ENCODE measurements at places on chromosomes 16 and 17.

- no peak for DNase-seq
Measured at GRCh38 chr17:35414247-35414646, 18.1 kb downstream of the SLFN12 start.

DNA sequence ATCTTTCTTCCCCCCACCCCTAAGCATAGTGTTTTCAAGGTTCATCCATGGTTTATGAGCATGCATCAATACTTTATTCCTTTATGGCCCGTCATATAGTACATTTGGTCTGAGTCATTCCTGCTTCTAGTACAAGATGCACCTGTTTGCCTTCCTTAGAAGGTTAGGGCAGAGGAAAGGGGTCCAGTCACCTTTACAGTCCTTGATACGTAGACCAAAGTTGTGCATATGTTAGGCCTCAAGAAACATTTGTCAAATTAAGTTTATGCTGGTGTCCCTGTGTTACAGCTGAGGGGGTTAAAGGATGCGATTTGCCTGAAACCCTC, 1.4 kb downstream of the CYB5D2 start:
- DNase-seq, result no peak

DNA sequence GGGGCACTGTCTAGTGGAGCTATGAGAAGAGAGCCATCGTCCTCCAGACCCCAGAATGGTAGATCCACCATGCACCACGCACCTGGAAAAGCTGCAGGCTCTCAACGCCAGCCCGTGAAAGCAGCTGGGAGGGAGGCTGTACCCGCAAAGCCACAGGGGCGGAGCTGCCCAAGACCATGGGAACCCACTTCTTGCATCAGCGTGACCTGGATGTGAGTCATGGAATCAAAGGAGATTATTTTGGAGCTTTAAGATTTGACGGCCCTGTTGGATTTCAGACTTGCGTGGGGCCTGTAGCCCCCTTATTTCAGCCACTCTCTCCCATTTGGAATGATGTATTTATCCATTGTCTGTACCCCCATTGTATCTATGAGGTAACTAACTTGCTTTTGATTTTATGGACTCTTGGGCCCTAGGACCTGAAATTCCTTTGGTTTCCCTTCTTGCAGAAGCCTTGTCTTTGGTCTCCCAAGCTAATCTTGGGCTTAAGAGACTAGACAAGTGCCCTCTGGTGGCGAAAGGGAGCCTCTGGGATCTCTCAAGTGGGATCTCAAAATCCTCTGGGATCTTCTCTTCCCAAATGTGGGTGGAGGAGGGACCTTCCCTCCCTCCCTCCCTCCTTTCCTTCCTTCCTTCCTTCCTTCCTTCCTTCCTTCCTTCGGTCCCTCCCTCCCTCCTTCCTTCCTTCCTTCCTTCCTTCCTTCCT, 58.2 kb upstream of the HAPSTR1 start:
- DNase-seq, result no peak

DNA sequence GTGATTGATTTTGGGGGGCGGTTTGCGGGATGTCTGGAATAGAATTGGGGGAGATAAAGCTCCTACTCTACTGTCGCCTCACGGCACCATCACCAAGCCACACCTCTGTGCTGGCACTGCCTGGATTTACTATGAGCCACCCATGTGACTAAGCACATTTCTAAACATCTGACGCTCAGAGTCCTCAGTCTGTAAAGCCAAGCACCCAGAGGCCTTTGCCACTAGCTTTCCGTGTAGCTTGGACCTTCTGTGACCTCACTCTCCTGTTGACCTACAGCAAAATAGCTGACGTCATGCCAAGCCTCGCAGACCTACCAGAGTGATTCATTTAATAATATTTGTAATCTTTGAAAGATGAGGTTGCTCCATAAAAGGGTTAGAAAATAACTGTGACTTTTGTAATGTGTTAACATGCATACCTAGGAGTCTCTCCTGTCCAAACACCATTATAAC, 38.5 kb upstream of the MYOCD start:
- no peak for DNase-seq

- DNase-seq, result no peak
Measured at GRCh38 chr16:77289331-77289809, 90.2 kb downstream of the SYCE1L start.

DNA sequence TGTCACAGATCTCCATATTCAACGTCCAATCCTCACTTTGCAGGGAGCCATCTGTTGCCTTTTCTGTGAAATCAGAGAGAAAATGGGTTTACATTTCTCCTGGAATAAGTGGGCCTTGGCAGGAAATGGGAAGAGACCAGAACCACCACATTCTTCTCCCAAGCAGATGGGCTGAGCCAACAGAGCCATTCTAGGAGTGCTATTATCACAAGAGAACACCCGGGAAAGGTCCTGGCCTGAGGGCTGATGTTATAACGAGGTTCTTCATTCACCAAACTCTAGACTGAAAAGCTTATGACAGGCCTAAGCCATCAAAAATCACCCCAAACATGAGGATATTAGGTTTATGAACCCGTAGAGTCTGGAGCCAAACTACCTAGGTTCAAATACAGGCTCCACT, 64.7 kb downstream of the TOM1L2 start:
- no peak for DNase-seq

GRCh38 chr17:45408611-45409421, 23.9 kb downstream of the ARHGAP27 start:
- DNase-seq, result no peak

GRCh38 chr16:67150833-67151396, at the start of gene B3GNT9:
B3GNT9 (minus strand) TSS chr16:67150998; CDS start chr16:67150485, 513 bp downstream.
- DNase-seq, result peak; percentile 60

DNA sequence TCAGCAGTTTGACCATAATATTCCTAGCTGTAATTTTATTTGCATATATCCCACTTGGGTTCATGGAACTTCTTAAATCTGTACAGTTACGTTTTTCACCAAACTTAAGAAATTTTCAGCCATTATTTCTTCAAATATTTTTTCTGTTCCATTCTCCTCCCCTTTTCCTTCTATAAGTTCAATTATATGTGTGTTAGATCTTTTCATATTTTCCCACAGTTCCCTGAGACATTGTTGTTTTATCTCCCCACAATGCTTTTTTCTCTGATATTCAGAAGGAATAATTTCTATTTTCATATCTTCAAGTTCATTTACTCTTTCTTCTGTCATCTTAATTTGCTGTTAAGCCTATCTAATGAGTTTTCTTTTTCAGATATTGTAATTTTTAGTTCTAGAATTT, 26.1 kb downstream of the IKZF3 start:
- DNase-seq, result no peak

GRCh38 chr16:49505556-49505955, 132.0 kb downstream of the C16orf78 start:
- DNase-seq, result peak; percentile 50

- DNase-seq, result no peak
Measured at GRCh38 chr17:69809331-69809730, 265.7 kb upstream of the KCNJ16 start.

- no peak for DNase-seq
Measured at GRCh38 chr17:71501711-71502110, 619.1 kb upstream of the SOX9 start.

DNA sequence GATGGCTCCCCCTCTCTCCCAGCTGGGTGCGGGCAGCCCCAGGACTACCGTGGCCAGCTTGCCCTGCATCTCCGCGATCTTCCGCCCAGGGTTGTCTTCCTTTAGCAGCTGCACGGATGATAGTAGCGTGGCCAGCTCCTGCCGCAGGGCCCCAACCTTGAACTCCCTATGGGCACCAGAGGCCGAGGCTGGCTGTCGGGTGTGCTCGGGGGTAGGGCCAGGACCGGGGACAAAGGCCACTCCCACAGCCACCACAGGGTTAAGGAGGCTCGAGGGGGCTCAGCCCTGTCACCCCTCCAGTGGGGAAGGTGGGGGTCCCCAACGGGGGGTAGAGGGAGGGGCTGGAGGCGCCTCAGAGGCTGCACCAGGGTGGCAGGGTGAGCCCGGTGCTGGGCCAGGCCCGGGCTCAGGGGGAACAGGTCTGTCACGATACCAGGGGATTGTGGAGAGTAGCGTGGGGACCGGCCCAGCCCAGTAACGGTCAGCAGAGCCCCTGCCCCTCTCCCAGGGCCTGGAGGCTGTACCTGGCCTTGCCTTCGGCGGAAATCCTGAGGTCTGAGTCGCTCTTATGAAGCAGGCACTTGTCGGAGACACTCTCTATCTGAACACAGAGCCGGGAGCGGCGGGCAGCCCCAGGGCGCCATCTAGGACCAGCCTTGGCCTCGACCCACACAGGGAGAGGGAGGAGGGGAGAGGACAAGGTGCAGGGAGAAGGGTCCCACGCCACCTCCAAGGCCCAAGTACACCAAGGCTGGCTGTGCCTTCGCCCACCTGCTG, 5.2 kb downstream of the PERCC1 start:
- peak; percentile 12 for DNase-seq

DNA sequence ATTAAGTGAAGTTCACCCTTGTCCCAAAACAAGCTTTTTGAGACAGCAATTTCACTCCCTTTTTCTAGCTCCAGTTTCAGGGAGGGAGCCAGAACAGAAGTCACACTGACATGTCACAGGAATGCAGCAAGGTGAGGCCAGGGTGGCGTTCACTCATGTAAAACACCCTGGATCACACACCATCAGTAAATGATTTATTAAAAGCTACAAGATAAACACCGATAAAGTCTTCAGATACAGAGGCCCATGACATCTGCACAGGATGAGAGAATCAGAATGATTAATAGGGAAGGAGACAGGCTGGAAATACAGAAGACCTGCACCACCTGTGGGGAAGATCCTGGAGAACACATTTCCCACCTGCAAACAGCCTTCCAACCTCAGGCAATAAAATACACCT, 77.5 kb upstream of the DYNLRB2 start:
- DNase-seq, result no peak

DNA sequence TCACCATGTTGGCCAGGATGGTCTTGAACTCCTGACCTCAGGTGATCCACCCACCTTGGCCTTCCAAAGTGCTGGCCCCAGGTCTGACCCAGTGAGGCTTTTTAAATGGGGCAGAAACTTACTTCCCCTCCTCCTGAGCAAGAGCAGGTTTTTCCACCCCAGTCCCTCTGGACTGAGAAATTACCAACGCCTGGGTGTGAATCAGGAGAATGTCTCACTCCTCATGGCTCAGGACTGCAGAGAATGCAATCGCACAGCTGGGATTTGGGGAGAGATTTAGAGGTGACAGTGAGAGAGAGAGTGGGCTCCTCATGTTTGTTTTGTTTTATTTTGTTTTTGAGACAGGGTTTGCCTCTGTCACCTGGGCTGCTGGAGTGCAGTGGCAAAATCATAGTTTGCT, 203.6 kb downstream of the RAB11FIP4 start:
- no peak for DNase-seq

DNA sequence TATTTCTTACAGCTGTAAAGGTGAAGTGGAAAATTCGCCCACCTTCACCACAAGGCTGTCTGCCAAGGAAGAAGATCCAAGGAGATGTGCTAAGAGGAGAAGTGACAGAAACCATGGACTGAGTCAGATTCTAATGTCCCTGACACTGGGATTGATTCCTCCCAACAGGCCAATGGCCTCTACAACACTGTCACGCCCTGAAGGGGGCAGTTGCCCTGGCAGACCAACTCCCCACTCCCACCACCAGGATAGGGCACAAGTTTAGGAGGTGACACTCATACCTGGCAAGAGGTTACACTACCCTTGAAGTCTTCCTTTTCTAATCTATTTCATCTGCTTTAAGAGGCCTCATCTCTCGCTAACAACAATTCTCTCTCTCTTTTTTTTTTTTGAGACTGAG, 16.1 kb downstream of the PIP4K2B start:
- DNase-seq, result no peak

DNA sequence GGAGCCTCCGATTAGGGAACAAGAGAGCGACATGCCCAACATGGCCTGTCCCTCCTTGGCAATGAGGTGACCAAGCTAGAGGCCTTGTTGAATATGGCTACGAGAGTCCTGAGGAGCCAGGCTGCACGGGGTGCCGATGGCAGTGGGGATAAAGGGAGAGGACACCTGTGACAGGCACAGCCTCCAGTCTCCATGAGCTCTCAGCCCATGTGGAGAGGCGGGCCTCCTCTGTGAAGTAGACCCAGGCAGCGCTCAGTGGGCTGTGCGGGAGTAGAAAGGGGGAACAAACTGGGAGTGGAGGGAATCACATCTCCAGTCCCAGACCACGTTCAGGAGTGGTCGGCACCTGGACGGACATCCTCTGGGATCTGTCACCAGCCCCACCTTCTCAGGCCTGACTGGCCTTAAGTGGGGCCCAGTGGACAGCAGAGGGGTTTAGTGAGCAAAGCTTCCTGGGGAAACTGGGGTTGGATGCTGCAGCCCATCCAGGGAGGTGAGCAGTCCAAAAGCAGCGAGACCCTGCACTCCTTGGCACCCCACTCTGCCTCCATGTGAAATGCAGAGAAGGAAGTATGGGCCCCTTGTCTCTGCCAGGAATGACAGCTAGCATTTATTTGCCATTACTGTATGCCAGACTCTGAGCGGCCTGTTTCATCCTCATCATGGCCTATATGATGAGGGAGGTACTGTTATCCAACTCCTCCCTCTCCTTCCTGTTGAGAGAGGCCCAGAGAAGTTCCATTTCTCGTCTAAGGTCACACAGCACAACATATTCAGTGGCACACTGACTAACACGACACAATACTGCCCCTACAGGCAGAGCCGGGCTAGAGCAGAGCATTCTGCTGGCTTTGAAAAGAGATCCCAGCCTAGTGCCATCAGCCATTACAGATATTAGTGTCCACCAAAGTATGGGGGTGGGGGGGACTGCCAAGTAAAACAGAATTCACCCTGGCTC, 4.5 kb upstream of the TMEM92 start:
- DNase-seq, result peak; percentile 72

GRCh38 chr17:67716405-67716798, 1.3 kb upstream of the NOL11 start:
- no peak for DNase-seq

DNA sequence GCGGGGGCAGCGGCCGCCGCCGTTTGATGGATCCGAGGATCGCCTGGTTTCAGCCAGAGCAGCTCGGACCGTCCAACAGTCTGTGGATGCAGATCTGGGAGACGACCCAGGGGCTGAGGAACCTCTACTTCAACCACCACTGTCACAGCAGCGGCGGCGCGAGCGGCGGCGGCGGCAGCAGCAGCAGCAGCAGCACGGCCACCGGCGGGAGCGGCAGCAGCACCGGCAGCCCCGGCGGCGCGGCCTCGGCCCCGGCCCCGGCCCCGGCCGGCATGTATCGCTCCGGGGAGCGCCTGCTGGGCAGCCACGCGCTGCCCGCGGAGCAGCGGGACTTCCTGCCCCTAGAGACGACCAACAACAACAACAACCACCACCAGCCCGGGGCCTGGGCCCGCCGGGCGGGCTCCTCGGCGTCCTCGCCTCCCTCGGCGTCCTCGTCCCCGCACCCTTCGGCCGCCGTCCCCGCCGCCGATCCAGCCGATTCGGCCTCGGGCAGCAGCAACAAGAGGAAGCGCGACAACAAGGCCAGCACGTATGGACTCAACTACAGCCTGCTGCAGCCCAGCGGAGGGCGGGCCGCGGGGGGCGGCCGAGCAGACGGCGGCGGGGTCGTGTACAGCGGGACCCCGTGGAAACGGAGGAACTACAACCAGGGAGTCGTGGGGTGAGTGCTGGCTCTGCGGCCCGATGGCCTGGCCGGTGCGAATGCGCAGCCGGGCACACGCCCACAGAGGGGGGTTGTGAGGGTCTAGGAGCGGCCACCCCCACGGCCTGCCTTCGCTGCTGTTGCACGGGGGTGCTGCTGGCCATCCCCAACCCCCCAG, 702 bp downstream of the TENT4B start:
- peak; percentile 54 for DNase-seq
